NB4 (cell line): ENCODE measurements at places on chromosomes 6 and 20.
A peak's percentile ranks its signal among the peaks of the same experiment; 100 is the strongest.

GRCh38 chr6:152478377-152479010, 158.7 kb downstream of the SYNE1 start:
- DNase-seq = no peak

DNA sequence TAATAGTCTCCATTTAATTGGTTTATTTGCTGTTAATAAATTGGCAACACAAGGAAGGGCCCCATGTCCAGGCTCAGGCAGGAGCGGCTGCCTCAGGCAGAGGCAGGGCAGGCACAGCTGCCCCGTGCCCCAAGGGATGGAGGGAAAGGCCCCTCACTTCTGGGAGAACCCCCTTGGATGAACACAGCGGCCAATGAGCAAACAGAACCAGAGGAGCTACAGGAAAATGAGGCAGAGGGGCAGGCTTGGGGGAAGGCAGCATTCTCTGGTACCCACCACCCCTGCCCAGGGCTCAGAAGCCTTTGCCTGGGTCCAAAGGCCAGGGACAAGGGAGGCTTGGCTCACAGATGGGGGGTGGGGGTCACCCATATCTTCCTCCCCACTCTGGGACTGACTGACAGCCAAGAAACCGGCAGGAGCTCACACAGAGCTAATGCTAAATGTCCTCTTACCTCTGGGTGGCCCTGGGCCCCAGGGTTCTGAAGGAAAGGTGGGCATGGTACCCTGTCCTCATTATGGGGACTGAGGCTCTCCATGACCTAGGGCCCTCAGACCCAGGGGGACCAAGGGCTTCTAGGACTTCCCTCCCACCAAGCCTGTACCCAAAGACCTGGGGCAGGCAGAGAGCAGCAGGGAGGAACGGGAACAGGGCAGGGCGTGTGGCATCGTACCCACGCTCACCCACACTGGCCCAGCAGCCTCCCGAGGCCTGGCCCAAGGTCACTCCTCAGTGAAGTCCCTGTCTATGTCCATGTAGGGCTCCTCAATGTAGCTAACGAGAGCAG, 47.0 kb downstream of the MYH7B start:
- DNase-seq = no peak

GRCh38 chr6:132400555-132400882, 756 bp downstream of the MOXD1 start:
- DNase-seq = no peak

GRCh38 chr6:42222448-42222847, 4.8 kb upstream of the MRPS10 start:
- DNase-seq = no peak

DNA sequence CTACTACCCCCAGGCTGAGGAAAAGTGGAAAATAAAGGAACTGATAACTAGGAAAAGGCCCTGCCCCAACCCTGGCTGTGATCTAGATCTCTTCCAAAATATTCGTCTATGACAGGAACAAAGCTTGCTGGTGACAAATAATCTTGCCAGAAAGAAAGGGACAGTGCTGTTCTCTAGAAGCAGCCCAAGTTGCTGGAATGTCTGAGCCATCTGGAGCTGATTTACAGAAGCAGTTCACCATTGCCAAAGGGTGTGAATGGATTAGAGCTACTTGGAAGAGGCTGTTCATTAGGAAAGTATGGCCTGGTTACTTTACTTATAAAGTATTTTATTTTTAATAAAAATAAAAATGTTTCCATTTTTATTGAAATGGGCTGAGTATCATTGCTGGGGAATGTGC, 146.3 kb downstream of the EPM2A start:
- no peak for DNase-seq

- no peak for DNase-seq
Observed at GRCh38 chr6:1163501-1163900, 148.4 kb upstream of the FOXQ1 start.

GRCh38 chr6:108145639-108146038, 20.2 kb upstream of the NR2E1 start:
- no peak for DNase-seq

GRCh38 chr6:75368151-75368779, 83.7 kb upstream of the TMEM30A start:
- DNase-seq = peak; percentile 5

- peak; percentile 10 for DNase-seq
Observed at GRCh38 chr20:52924411-52925271, 47.5 kb upstream of the TSHZ2 start.

DNA sequence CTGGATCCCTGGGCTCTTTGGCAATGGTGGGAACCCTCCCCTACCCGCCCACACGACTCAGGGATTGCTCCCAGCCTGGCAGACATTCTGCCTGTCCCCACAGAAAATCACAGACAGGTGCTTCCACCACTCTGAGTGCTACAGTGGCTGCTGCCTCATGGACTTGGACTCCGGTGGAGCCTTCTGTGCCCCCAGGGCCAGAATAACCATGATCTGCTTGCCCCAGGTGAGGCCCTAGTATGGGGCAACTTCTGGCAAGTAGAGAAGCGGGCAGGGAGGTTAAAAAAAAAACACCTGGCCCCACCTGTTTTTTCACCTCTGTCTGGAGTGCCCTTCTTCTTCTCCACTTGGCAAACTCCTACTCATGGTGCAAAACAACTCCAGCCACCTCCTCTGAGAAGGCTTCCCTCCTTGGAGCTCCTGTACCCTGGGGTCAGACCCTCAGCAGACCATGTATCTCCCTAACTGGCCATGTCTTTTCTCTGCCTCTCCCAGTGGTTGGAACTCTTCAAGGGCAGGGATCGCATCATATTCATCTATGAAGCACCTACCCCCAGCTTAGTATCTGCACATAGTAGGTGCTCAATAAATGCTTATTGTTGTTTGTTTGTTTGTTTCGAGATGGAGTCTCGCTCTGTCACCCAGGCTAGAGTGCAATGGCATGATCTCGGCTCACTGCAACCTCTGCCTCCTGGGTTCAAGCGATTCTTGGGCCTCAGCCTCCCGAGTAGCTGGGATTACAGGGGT, 1.1 kb downstream of the CLPSL2 start:
- DNase-seq = no peak

GRCh38 chr20:19073584-19074218, 138.7 kb upstream of the SLC24A3 start:
- DNase-seq = peak; percentile 52

- no peak for DNase-seq
Observed at GRCh38 chr6:134503585-134504281, 185.8 kb upstream of the SGK1 start.

DNA sequence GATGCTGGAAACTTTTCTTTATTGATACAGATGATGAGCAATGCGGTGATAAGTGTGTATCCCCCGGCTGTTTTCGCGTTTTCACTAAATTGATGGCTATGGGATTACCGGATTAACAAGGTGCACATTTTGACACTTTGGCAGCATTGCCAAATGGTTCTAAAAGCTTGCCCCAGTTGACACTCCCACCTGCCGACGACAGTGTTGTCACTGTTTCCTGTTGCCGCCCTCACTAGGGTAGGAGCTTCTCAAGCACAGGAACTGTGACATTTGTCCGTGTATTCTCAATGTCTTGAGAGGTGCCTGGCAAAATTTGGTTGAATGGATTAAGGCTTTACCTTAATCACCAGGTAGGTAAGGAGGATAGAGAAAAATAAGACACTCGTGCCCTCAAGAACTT, 9.8 kb upstream of the MAPK13 start:
- peak; percentile 69 for DNase-seq

- peak; percentile 64 for DNase-seq
Observed at GRCh38 chr6:149234051-149234962, 83.2 kb upstream of the TAB2 start.
